CD8-positive, alpha-beta memory T cell (primary cell): ENCODE measurements at places on chromosomes 5 and 9. TPM values are rescaled to one million over a fixed set of nuclear protein-coding genes. Genes with fewer than 3 reads are reported as not detected.

- no peaks in the 10 kb centered on the region for H3K27me3 ChIP-seq
- no peak for DNase-seq
- no peaks in the 10 kb centered on the region for H3K36me3 ChIP-seq
- H3K27ac ChIP-seq, result peak overlapping the region; percentile 62
- H3K4me3 ChIP-seq, result peak overlapping the region; percentile 76
- H3K4me1 ChIP-seq, result peaks cover 47% of the 10 kb centered on the region
Observed at GRCh38 chr5:59038798-59039295, 456.0 kb downstream of the RAB3C start.

- H3K27me3 ChIP-seq, result no peaks in the 10 kb centered on the region
- H3K4me3 ChIP-seq, result no peak overlapping the region
Observed at GRCh38 chr9:88874391-88874790, 116.9 kb upstream of the S1PR3 start.

- H3K27me3 ChIP-seq, result no peaks in the 10 kb centered on the region
- no peak for DNase-seq
- no peak overlapping the region for H3K27ac ChIP-seq
- no peaks in the 10 kb centered on the region for H3K4me1 ChIP-seq
- no peak overlapping the region for H3K4me3 ChIP-seq
- H3K36me3 ChIP-seq, result no peaks in the 10 kb centered on the region
Observed at GRCh38 chr5:160979385-160979784, 127.4 kb upstream of the ATP10B start.

GRCh38 chr9:126599047-126599650 is 14.6 kb upstream of the LMX1B start:
- no peaks in the 10 kb centered on the region for H3K4me1 ChIP-seq
- no peak overlapping the region for H3K27ac ChIP-seq
- peaks cover 11% of the 10 kb centered on the region for H3K27me3 ChIP-seq
- no peaks in the 10 kb centered on the region for H3K36me3 ChIP-seq

DNA sequence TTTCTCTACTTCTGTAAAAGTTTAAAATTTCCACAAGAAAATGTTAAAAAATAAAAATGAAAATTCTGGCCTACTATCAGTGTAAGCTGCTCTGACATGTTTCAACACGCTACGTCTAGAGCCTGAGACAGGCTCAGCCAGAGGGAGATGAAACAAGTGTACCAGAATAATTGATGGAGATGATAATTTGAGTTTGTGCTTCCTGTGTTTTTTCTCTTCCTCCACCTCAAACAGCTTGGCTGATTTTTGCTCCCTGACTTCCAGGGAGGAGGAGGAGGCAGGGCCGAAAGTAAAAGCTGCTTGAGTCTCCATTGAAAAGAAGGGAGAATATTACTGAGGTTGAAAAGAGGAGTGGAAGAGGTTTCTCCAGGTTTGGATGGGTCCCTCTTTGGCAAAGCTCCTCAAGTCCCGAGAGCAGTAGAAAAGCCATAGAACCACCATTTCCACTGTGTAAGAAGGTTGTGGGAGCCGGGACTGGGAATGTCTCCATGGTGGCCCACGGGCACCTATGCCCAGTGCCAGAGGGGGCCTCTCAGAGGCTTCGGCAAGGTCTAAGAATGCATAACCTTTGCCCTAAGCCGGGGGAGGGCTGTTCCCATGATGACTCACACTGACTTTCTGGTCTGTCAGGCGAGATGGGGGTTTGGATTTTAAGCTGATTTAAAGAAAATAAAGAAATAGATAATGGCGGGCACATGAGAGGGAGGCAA is 95.1 kb downstream of the HRH2 start:
- H3K4me1 ChIP-seq, result no peaks in the 10 kb centered on the region
- H3K4me3 ChIP-seq, result no peak overlapping the region
- H3K36me3 ChIP-seq, result no peaks in the 10 kb centered on the region
- no peaks in the 10 kb centered on the region for H3K27me3 ChIP-seq
- H3K27ac ChIP-seq, result no peak overlapping the region

DNA sequence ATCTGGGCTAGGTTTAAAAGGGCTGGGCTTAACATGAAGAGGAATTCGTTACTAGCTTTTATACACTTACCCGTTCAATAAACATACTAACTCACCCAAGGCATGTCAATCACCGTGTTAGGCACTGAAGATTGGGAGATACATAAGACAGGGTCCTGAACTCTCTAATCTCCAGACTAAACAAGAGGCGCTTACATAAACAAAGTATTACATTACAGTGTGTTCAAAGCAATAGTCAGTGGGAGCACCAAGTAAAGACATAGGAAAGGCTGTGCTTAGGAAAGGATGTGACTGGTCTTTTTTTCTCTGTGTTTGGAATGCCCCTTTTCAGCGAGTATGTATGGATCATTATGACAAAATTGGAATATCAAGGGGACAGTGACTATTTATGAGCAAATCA is 203.6 kb upstream of the ADRA1B start:
- no peak overlapping the region for H3K27ac ChIP-seq
- DNase-seq, result no peak
- H3K27me3 ChIP-seq, result no peaks in the 10 kb centered on the region
- H3K4me1 ChIP-seq, result no peaks in the 10 kb centered on the region
- H3K4me3 ChIP-seq, result no peak overlapping the region
- H3K36me3 ChIP-seq, result no peaks in the 10 kb centered on the region

DNA sequence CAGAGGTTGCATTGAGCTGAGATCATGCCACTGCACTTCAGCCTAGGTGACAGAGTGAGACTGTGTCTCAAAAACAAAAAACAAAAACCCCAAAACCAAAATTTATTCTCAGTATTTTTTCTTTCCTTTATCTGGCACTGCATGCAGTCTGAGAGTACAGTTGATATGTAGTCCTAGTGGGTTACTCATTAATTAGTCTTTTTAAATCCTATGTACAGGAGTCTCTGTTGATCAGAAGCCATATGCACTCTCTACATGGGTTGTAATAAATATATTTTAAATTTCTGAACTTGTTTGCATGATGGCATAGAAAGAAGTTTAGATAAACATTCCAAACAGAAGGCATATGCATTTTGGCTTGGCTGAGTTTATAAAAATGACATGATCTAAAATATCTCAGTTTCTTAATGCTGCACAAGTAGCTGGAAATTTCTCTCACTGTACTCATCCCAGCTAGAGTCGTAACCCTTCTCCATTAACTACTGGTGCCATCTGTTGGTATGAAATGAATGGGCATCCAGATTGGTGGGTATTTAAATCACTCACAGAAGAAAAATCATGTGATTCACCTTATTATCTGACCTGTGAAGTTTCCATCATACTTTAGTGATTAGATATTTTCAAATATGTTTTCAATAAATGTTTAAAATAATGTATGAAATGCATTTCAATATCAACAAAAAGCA is 284.8 kb downstream of the CTNND2 start:
- no peak overlapping the region for H3K27ac ChIP-seq
- no peaks in the 10 kb centered on the region for H3K27me3 ChIP-seq
- no peaks in the 10 kb centered on the region for H3K4me1 ChIP-seq
- DNase-seq, result no peak
- no peaks in the 10 kb centered on the region for H3K36me3 ChIP-seq
- no peak overlapping the region for H3K4me3 ChIP-seq

DNA sequence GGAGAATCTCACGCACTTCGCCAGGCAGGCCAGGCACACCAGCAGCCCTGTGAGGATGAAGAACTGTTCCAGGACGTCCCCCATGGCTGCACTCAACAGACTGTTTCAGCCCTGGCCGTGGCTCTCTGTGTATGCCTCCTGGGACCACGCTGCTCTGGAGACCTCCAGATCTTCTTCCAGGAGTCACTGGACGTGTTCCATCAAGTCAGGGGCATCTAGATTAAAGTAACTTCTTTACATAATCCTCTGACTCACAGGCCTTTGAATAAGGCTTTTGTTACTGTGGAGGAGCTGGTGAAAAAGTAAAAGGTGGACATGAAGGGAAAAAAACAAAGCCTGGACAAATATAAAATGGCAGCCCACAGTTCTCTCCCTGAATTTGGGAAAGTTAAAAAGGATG is at the start of gene HSD17B3:
HSD17B3 (minus strand) TSS at position 156 of the 400 bp plus-strand sequence; CDS start at position 84, 72 bp downstream.
- no peaks in the 10 kb centered on the region for H3K27me3 ChIP-seq
- no peak within 1 kb of the TSS for H3K4me3 ChIP-seq
- H3K27ac ChIP-seq, result no peak within 1 kb of the TSS
- no peak for DNase-seq
- no peaks in the 10 kb centered on the region for H3K36me3 ChIP-seq

DNA sequence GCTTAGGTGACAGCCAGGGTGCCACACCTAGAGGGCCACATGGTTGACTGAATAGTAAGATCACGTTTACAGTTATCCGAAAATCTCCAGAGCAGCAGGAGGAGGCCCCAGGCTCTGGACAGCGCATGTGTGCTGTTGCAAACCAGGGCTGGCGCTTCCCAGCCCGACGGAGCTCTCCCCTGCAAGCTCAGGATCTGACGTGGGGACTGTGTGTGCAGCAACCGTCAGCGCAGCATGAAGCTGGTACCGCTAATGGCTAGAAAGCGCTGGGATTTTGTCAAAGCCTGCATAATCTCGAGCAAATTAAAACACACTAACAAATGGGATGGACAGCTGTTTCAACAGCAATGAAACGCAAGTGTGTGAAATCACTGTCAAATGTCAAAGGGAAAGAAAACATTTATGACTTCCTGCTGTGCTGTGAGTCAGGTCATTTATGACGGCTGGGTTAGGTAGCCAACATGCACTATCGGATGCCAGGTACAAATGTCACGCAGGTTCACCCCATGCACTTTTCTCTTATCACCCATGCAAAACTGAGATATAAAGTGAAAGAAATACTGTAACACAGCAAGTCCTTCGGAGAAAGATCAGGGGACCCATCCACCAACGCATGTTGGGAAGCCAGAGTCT is 7.5 kb downstream of the SURF4 start:
- H3K4me3 ChIP-seq, result no peak overlapping the region
- no peak for DNase-seq
- peaks cover 36% of the 10 kb centered on the region for H3K36me3 ChIP-seq
- H3K27ac ChIP-seq, result peak overlapping the region; percentile 86

- no peaks in the 10 kb centered on the region for H3K4me1 ChIP-seq
- no peak for DNase-seq
- H3K4me3 ChIP-seq, result no peak overlapping the region
- no peaks in the 10 kb centered on the region for H3K36me3 ChIP-seq
- H3K27me3 ChIP-seq, result no peaks in the 10 kb centered on the region
- no peak overlapping the region for H3K27ac ChIP-seq
Observed at GRCh38 chr9:116322521-116322920, 168.9 kb downstream of the PAPPA start.

DNA sequence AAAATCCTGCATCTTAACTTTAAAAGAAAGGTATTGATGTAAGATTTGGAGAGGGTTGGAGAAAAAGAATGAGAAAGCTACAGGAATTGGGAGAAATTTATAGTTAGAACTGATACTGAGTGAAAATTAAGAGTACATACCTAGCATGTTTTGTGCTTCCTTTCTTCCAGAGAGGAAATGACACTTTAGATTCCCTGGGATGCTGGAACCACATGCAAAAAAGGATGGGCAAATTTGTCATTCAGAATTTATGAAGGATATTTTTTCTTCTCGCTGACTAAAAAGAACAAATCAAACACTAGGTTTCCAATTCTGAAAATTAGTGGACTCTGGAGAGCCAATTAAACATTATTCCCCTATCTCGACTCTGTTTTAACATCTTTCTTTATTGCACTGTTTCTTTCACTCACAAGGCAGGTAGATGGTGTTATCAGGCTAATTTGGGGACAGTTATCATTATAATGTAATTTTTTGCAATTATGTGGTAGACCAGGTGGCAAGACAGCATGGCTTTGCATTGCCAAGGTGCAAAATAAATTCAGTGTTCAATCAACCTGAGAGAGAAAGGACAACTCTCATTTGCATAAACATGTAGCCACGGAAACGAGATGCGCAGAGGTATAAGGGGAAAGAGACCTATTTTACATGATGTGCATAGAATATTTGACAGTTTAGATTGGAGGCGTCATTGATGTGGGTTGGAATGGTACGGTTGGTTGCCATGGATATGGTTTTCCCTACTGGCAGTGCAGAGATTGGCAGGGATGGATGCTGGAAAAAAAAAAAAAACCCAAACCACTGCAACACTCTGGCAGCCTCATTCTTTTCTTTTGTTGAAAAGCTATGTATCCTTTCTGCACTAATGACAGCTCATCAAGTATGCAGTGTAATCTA is 320.4 kb upstream of the CCNH start:
- H3K27me3 ChIP-seq, result no peaks in the 10 kb centered on the region
- no peaks in the 10 kb centered on the region for H3K36me3 ChIP-seq
- no peak overlapping the region for H3K4me3 ChIP-seq
- H3K27ac ChIP-seq, result no peak overlapping the region
- DNase-seq, result no peak
- no peaks in the 10 kb centered on the region for H3K4me1 ChIP-seq

- no peak overlapping the region for H3K27ac ChIP-seq
- H3K36me3 ChIP-seq, result no peaks in the 10 kb centered on the region
- no peak overlapping the region for H3K4me3 ChIP-seq
- peaks cover 7% of the 10 kb centered on the region for H3K27me3 ChIP-seq
Observed at GRCh38 chr5:6393596-6394194, 15.3 kb upstream of the MED10 start.

DNA sequence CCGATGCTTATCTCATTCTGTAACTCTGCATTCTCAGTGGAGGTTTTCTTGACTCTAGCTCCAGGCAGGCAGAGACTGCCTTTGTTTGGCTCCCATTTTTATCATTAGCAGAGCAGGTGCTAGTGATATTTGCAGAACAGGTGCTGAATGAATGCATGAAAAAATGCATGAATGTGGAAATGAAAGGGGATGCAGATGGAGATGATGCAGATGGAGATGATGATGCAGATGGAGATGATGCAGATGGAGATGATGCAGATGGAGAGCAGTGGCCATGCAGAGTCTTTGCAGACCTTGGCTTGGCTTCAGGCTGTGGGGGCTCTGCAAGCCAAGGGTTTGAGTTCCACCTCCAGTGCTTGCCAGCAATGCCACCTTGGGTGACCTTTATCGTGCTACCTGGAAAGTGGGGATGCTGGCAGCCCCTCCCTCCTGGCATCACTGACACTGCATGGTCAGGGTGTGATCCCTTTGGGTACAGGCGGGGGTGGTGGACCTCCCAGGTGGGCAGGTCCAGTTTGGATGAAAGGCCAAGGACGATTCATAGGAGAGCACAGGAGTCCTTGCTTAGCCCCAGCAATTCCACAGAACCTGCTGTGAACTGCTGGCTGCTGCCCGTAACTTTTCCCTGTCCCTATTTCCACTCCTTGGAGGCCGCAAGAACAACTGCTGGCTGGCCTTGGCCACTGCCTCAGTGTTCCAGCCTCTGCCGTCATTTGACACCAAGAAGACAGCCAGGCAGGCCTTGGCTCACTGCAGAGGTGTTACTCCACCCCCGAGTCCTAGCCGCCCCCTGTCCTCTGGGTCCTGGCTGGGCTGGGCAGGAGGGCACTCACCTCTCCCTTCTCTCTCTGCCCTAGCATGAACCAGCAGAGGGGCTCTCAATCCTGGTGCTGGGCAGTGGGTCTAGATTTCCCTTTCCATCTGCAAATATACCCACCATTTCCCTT is 33.0 kb downstream of the ERGIC1 start:
- no peak overlapping the region for H3K4me3 ChIP-seq
- H3K36me3 ChIP-seq, result no peaks in the 10 kb centered on the region
- H3K27me3 ChIP-seq, result no peaks in the 10 kb centered on the region
- no peak for DNase-seq
- H3K27ac ChIP-seq, result no peak overlapping the region

ADAMTS2 gene
- not detected for total RNA-seq

TLX3 gene
- total RNA-seq, result not detected

UBQLN1 gene
- 101 TPM for total RNA-seq

UIMC1 gene
- total RNA-seq, result 39.2 TPM
